ENCODE measurements at places on chromosomes 12 and 14.
A peak's percentile ranks its signal among the peaks of the same experiment; 100 is the strongest.

DNA sequence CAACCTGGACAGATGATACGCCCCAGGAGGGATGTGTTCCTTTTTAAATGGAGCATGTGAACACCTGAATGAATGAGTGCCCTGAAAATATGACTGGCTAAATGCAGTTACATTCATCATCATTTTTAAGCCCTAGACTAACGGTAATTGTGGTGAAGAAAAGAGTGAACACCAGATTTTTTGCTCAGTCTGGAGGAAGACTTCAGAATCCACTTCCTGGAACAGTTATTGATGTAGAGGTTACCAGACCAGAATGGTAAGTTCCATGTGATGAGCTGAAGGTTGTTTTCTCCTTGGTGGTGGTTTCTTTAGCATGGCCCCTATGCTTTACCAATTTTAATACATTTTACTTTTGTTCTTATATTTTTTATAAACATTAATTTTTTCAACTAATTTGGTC is 29.3 kb downstream of the PIWIL1 start:
- DNase-seq: no peak

GRCh38 chr14:100569734-100570286 is 17.4 kb downstream of the BEGAIN start:
- no peak for DNase-seq

- no peak for DNase-seq
These were observed 15.9 kb downstream of the KCTD10 start for GRCh38 chr12:109461049-109461845.

- no peak for DNase-seq
These were observed 100.7 kb downstream of the PPP2R5C start for GRCh38 chr14:101862177-101862576.

- no peak for DNase-seq
These were observed 2.3 kb downstream of the ANKRD9 start for GRCh38 chr14:102507081-102507856.

GRCh38 chr12:24418157-24418556 is 468.7 kb upstream of the SOX5 start:
- DNase-seq: no peak

- DNase-seq: peak; percentile 41
These were observed 33.7 kb upstream of the GLIPR1 start for GRCh38 chr12:75446857-75447256.

GRCh38 chr12:104354868-104355570 is 51.5 kb downstream of the EID3 start:
- no peak for DNase-seq

DNA sequence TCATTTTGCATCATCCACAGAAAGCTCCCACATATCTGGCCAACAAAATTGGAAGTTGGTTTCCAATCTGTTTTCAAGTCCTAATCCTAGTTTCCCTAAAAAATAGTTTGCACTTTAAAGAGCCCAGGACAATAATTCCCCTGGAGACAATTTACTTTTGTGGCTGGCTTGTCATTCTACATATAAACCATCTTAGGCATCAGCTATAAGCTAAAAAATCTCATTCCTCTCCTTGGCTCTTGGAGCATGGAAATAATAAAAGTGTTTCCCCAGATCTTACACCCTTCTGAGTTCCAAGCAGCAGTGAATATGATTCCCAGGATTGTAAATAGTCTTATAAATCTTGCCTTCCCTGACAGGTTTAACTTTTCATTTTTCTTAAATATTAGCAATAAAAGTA is 89.1 kb upstream of the NUDT4 start:
- no peak for DNase-seq

DNA sequence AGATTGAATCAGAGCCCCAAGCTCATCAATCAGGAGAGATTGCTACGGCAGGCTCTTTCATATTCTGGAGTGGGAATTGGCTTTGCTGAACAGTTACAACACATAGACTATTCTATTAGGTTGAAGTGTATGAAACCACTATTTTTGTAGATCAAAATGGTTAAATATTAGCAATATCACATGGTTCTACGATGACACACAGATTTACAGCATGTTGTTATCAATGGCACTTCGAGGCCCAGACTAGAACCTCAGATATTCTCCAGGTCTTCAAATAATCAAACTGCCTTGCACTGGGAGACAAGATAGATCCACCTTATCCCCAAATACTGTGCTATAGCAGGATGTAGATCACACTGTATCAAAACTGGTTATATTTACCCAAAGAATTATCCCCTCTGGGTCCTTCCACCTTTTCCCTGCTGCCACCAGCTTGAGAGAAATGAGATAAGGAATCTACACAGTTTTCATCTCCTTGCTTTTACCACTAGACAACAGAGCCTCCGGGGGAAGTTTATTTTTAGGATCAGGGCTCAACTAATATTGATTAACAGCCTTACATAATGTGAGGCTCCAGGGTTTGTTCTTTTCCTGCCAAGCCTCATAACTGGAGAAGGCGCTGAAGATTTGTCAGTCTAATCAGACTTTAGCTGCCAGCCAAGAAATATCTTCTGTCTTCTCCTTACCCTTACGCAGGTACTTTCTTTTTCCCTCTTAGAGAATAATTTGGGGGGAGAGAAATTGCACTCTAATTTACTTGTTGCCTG is 507.1 kb downstream of the DIO2 start:
- no peak for DNase-seq

DNA sequence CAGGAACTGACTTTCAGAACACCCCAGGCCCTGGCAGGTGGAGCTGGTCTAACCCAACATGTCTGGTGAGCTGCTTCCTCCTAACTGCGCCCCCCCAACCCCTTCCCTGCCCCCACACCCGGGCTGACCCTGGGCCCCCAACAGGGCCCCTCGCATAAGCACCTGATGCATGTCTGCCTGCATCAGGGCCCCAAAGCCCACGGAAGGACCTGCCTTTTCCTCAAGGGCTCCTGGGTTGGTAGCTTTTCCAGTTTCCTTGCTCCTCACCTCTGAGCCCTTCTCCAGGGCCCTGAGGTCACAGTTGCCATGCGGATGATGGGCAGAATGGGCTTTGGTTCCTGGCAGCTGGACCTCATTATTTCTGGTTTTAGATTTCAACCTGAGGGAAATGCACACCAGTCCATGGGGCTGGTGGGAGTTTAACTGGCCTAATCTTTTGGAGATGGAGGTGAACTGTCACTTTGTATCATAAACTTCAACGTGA is 18.5 kb downstream of the TESC start:
- DNase-seq: no peak

DNA sequence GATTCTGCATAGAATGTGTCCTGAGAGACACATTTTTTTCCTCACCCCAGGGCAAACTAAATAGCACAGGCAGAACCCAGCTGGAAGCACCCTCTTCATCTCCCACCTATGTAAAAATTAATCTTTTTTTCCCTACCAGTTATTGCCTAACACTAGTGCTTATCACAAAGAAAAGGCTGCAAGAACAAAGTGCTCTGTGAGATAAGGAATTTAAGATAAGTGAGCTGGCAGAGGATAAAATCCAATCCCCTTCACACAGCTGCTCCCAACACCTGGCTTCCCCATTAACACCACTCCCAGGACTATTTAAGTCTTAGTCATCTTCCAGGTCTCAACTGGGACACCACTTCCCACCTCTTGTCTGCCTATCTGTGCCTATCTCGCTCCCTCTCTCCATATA is 75.2 kb downstream of the TTC9 start:
- DNase-seq: no peak

GRCh38 chr14:89371585-89372511 is 45.2 kb downstream of the FOXN3 start:
- no peak for DNase-seq

DNA sequence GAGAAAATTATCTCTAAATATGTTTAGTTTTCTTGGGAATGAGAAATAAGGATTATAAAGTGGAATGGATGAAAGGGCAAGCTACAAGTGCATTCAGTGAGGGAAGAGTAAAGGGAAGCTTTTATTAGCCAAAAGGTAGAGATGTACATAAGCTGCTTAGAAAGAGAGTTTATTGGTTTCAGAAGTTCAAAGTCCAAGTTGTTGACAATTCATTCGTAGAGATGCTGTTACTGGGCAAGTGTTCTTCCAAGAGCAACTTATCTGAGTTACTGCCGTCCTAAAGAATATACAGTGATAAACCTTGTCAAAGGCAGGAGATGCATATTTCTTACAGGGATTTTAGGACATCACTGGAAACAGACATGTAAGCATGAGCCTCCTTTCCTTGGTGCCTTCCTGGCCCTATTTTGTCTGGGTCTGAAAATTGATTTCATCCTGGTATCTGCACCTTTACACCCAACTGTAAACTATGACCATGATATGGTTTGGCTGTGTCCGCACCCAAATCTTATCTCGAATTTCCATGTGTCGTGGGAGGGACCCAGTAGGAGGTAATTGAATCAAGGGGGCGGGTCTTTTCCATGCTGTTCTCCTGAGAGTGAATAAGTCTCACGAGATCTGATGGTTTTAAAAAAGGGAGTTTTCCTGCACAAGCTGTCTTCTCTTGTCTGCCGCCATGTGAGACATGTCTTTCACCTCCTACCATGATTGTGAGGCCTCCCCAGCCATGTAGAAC is 46.8 kb downstream of the TRMT5 start:
- DNase-seq: no peak

GRCh38 chr12:23927907-23928306 is 21.6 kb downstream of the SOX5 start:
- no peak for DNase-seq

DNA sequence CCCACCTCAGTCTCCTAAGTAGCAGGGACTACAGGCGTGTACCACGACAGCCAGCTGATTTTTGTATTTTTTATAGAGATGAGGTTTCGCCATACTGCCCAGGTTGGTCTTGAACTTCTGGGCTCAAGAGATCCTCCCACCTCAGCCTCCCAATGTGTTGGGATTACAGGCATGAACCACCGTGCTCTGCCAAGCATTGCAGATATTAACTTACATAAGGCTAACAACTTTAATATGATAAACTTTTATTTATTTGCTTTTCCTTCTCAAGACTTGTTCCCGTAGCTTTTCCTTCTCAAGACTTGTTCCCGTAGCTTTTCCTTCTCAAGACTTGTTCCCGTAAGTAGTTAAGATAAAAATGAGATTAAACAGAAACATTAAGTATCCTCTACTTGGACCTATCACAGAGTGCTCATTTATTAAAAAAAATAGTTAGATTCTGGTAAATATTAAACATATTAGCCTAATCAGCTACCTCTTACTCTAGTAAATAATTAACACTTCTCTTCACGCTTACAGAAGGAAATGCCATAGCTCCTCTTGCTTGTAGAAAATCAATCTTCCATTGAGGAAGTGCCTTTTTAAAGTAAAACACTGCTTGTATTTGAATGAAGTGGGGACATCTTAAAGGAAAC is 157.7 kb upstream of the KITLG start:
- DNase-seq: no peak

DNA sequence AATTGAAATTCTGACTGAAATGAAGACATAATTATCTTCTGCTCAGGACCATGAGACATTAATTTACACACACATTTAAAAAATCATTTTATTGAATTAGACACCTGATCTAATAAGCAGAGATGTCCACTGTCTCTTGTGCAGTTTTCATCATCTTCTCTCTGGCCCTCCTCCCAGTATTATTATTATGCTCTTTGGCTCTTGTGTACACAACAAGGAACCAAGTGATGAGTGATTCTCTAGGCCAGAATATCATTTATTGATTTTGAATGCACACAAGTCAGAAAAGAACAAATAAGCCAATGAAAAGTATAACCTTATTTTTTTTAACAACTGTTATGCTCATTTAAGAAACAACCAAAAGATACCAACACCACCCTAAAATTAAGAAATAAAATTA is 244.7 kb upstream of the KRR1 start:
- no peak for DNase-seq

GRCh38 chr12:93682846-93683261 is 5.7 kb downstream of the CRADD start:
- DNase-seq: no peak

GRCh38 chr14:54364555-54365415 is 32.0 kb upstream of the CDKN3 start:
- no peak for DNase-seq

DNA sequence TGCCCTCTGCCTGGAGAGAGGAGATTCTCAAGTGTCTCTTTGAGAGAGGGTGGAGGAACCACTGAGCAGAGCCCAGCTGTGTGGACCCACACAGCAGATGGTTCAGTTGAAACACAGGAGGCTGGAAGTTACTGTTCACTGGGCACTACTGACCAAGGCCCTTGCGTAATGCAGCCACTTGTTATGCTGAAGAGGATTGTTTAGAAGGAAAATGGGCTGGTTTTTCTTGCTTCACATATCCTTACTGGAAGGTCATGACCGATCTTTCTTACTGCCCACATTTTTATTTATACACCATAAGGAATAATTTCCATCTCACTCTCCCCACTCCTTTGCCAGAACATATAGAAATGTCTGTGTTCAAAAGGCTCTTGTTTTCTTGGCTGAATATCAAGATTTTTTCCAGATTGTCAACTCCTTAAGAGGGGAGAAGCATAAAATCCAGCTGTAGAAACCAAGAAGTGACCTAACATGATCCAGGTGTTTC is 375.1 kb upstream of the DDHD1 start:
- DNase-seq: no peak

GRCh38 chr14:63737582-63738006 is 9.7 kb upstream of the SGPP1 start:
- no peak for DNase-seq

DNA sequence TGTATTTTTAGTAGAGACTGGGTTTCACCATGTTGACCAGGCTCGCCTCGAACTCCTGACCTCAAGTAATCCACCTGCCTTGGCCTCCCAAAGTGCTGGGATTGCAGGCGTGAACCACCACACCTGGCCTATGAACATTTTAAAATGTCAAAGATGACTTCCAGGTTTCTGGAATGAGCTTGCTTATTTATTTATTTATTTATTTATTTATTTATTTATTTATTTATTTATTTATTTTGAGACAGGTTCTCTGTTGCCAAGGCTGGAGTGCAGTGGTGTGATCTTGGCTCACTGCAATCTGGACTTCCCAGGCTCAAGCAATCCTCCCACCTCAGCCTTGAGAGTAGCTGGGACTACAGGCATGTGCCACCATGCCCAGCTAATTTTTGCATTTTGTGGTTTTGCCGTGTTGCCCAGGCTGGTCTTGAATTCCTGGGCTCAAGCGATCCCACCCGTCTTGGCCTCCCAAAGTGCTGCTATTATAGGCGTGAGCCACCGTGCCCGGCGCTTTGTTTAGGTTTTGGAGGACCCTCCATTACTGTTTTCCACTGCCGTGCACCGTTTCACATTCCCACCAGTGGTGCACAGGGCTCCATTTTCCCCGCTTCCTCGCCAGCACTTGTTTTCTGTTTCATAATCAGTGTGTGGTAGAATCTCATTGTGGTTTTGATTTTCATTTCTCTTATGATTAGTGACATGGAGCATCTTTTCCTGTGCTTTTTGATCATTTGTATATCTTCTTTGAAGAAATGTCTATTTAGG is 6.4 kb upstream of the CFAP251 start:
- no peak for DNase-seq

- no peak for DNase-seq
These were observed 60.9 kb upstream of the FSCB start for GRCh38 chr14:44567997-44568396.

All from keratinocyte (primary cell).